Mesothelial cell of epicardium (in vitro differentiated cells): ENCODE measurements at places on chromosomes 1 and 21. TPM values are rescaled to one million over a fixed set of nuclear protein-coding genes. Genes with fewer than 3 reads are reported as not detected.

CFAP45 gene
- total RNA-seq, result 0.18 to 0.20 TPM (median 0.20 TPM) in 3 replicates

MRPL39 gene
- total RNA-seq, result 21.4 to 26.4 TPM (median 23.8 TPM) in 3 replicates

KIF17 gene
- 0.40 to 0.86 TPM (median 0.44 TPM) in 3 replicates for total RNA-seq

- no peak for DNase-seq
Observed at GRCh38 chr1:207805841-207806421, 54.1 kb downstream of the CD46 start.

DNA sequence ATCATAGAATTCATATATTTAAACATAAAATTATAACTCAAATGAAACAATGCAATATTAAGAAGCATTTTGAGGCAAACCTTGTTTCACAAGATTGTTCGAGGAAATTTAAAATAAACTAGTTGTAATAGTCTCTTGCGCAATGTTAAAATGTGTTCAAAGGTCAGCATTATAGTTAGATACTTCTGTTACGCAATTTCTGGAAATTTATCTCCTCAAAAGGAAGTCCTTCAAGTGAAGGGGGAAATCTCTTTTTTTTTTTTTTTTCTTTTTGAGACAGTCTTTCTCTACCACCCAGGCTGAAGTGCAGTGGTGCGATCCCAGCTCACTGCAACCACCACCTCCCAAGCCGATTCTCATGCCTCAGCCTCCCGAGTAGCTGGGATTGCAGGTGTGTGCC lies 52.1 kb downstream of the FMO4 start:
- DNase-seq, result no peak

DNA sequence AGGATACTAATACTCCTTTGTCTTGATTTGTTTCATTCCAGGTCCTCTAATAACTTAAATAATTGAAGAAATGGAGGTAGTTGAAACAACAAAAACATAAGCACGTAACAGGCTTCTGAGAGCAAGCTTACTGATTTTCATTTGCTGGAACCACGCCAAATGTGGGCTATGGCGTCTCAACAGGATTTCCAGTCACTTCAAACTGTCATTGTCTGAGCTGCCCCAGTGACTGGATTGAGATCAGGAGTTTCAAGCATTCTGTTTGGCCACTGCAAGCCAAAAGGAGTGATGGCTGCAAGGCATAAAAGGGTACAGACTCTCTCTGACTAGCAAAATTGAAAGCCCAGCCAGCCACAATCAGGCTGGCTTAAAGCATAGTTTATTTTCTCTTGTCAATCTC lies 289.9 kb downstream of the DPYD start:
- DNase-seq, result peak; percentile 46

GRCh38 chr1:18535391-18536210 lies 54.9 kb downstream of the KLHDC7A start:
- DNase-seq, result no peak

DNA sequence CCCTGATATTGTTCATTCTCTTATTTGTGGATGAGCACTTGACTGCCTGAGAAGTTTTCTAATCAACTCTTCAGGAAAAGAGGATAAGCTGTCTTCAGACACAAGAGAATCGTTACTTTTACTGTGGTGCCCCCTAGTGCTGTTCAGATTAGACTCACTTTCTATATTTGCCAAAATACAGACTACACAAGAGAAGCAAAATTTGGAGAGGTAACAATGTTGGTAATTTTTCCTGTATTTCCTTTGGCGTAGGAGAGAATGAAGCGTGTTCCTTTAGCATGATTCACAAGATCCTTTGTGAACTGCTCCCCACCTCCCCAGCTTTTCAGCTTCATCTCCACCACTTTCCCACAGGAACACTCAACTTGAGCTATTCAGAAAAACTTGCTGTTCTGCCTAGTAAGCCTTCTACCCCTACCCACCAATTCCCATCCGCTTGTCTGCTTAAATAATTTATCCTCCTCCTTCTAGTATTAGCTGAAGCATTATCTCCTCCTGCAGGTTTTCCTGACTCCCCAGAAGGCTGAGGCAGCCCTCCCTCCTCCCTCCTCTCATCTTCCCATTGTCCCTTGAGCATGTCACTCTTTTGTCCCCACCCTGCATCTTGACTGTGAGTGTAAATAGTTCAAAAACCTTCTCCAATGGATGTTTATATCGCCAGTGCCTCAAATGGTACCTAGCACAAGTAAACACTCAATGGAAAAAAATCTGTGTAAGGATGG lies 4.5 kb downstream of the TNFSF4 start:
- no peak for DNase-seq

DNA sequence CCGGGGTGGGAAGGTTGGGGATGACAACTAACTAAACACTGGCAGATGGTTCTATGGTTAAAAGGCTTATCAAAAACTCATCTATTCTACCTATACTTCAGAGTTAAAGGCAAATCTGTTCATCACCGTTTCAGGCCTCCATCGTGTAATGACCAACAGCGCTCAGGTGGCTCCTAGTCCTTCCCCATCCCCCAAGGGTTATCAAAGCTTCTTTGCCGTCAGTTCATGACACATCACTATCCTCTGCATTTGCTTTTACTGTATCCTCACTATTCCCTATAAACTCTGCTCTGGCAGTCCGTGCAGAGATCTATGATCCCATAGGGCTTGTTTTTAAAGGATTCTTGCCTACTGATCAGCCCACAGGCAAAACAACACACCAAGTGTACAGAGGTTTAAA lies 8.2 kb downstream of the HMGN1 start:
- DNase-seq, result no peak

- DNase-seq, result no peak
Observed at GRCh38 chr1:33606272-33606671, 133.8 kb downstream of the ZSCAN20 start.

- peak; percentile 74 for DNase-seq
Observed at GRCh38 chr1:228378090-228378872, 28.4 kb downstream of the TRIM11 start.

DNA sequence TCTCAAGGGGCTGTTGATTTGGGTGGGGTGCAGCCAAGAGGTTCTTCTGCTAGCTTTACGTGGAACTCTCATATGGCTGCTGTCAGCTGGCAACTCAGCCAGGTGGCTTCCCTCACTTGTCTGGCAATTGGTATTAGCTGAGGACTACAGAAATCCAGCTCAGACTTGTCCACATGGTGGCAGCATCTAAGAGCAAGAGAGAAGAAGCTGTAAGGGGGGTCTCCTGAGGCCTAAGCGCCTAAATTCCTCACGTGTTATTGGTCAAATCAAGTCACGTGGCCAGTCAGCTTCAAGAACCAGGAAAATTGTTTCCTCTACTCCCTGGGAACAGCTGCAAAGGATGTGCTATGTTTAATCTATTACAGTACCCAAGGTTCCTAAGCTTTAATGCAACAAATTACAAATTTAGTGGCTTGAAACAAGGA lies 4.2 kb upstream of the DYRK3 start:
- no peak for DNase-seq

DNA sequence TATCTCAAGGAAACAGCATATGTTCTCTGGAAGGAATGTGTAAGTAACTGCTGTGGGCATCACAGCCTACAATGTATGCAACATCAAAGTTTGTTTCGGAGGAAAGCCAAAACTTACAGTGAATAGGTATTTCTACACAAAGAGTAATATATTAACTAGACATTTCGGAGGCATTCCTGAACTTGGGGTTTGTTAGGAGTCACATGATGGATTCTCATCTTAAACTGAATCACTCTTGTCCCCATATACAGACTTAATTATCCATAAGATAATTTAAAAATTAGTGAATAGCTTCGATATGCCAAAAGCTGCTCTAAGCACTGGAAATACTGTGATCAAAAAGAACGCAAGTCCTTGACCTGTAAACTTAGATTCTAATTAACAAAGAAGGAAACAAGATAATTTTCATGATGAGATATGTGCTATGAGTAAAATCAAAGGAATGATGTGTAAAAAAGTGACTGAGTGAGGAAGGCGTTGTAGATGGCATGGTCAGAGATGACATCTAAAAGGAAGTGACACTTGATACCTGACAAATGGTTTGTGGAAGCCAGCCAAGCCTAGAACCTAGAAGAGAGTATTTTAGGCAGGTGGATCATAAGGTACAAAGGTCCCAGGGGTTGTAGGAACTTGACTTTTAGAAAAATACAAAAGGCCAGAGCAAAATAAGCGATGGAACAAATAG lies 273.1 kb downstream of the MRPL39 start:
- DNase-seq, result no peak

DNA sequence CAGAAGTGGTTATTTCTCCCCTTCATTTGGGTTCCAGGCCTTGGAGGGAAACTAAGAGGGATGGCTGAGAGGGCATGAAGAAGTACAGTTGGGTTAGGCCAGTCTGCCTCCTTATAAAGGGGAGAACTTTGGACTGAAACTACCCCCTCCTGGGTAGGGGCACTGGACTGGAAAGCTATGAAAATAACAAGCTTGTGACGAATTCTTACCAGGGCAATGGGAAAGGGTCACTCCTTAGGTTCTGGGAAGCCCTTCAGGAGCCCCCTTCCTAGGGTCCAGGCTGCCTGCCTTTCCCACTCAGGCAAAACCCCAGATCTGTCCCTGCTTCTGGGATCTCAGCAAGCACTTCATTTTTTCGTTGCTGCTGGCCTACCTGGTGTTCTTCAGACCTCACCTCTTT lies 9.8 kb upstream of the P3R3URF start:
- no peak for DNase-seq

- no peak for DNase-seq
Observed at GRCh38 chr1:4626560-4627319, 27.7 kb upstream of the AJAP1 start.
